ENCODE measurements at places on chromosomes 5 and 9.

GRCh38 chr5:862367-863243 lies 11.8 kb upstream of the ZDHHC11 start:
- no peak for DNase-seq

DNA sequence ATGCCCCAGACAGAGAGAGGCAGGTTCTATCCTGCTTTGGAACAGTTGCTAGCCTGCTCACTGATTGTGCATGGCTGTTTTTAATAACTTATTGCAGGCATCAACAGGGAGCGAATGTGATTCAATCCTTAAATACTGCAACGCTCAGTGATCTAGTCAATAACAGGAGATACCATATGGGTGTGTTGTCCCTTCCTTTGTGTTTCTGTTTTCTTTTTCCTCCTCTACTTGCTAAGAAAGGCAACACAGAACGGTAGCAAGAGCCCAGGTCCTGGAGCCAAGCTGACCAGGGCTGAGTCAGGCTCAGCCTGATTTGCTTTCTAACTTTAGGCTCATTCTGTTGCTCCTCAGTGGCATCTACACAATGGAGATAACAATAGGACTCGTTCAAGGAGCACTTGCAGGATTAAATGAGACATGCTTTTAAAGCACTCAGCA lies 98.6 kb upstream of the EQTN start:
- no peak for DNase-seq

DNA sequence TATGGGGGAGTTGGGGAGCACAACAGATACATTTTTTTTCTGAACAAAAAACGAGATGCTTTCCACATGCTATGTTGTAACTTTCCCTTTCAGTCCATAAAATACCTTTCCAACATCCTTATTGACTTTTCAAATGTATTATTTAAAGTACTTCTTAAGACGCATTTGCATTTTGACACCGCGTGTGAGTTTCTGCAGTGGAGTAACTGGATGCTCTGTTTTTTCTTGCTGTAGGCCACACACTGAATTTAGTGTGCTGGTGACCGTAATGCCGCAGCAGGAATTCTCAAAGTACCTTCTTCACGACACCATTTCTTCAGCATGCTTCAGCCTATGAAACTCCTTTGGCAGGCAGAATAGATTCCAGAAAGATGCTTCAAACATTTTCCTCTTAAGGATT lies 14.3 kb upstream of the EPB41L4B start:
- no peak for DNase-seq

DNA sequence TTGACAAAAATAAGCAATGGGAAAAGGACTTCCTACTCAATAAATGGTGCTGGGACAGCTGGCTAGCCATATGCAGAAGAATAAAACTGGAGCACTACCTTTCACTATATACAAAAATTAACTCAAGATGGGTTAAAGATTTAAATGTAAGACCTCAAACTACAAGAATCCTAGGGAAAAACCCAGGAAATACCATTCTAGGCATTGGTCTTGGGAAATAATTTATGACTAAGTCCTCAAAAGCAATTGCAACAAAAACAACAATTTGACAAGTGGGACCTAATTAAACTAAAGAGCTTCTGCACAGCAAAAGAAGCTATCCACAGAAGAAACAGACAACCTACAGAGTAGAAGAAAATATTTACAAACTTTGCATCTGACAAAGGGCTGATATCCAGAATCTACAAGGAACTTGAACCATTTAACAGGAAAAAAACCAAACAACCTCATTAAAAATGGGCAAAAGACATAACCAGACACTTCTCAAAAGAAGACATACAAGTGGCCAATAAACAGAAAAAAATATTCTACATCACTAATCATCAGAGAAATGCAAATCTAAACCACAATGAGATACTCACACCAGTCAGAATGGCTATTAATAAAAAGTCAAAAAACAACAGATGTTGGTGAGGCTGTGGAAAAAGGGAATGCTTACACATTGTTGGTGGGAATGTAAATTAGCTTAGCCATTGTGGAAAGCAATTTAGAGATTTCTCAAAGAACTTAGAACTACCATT lies 75.2 kb upstream of the CPEB4 start:
- no peak for DNase-seq

GRCh38 chr5:171738501-171738900 lies 47.1 kb upstream of the SMIM23 start:
- no peak for DNase-seq

- DNase-seq = no peak
Observed at GRCh38 chr5:4758550-4758949, 381.6 kb upstream of the ADAMTS16 start.

DNA sequence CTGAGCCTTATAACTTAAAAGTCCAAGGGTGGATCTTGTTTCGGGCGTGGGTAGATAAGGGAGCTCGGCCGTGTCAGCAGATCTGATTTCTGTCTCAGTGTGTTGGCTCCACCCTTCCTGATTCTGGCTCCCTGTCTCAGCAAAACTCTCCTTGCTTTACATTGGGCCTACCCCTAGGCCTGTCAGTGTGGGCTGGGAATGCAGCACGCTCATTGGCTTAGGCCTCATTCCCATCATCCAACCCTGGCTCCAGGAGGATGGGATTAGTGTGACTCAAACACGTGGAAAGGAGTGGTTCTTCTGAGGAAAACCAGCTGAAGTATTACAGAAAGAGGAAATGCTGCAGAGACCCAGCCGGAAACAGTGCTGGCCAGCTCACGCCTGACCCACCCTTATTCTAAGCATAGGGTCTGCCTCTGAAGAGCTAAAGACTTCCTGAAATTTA lies 59.9 kb downstream of the ZFAND5 start:
- DNase-seq = peak; percentile 6

DNA sequence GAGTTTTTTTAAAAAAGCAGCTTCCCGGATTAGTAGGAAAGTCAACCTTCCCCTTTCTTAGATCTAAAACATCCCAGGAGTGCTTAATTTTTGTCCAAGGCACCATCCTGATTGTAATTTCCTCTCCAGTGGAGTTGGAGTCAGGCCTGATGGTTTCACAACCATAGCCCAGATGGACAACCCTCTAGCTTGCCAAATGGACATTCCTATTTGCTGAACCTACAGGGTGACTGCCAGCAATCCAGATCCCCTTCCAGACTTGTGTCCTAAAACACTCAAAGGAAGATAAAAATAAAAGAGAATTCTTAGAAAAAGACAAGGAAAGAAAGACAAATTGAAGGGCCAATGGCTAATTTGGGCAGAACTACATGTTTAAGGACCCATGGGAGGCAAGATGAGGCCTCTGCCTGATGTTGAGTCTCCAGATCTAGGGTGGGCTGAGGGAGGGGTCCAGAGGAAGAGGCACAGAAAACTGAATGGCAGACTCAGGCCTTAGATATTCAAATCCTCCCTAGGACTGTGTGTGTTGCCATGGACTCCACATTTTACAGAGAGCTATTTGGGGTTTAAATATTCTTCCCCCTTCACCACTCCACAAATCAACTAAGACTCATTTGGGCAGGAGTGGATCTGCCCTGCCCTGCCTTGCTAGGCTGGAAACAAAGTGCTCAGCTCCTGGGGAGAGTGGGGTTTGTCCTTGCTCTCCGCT lies 38.5 kb upstream of the SLC44A1 start:
- no peak for DNase-seq

DNA sequence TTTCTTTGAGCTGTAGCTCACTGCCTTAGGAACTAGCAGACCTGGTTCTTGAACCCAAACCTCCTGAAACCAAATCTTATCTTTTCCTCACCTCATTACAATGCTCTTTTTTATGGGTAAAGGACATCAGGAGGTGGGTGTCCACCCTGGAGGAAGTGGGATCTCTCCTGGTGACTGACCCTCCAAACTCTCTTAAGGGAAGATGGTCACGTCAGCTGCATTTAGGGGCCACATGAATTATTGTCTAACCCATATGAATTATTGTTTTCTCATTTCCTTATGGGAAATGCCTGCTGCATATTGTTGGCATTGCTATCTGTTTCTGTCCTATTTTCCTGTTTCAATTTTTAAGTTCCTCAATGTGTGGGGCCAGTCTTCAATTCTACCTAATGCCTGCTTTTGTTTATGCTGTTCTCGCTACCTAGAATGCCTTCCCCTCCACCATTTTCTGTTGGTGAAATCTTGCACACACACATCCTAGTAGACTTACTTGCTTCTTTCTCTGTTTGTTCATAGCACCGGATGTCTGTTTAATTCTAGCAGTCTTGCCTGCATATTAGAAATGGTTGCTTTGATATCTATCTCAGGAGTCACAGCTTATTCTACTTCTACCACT lies 22.0 kb upstream of the SPINK1 start:
- DNase-seq = no peak

GRCh38 chr5:54294097-54294667 lies 16.2 kb downstream of the ARL15 start:
- DNase-seq = no peak

DNA sequence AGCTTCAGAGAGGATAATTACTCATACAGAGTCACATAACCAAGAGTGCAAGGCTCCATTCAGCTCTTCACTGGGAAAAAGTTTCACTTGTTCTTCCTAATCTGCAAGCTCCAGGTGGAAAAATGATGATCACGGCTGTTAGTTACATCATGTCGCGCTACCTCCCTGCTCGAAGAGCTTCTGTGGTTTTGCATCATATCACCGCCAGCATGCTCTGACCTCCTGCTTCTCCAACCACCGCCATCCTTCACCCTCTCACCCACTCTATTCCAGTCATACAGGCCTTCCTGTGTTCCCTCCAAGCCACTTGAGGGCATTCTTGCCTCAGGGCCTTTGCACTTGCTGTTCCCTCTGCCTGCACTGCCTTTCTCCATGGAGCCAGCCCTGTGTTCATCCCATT lies 47.1 kb downstream of the COL27A1 start:
- no peak for DNase-seq

DNA sequence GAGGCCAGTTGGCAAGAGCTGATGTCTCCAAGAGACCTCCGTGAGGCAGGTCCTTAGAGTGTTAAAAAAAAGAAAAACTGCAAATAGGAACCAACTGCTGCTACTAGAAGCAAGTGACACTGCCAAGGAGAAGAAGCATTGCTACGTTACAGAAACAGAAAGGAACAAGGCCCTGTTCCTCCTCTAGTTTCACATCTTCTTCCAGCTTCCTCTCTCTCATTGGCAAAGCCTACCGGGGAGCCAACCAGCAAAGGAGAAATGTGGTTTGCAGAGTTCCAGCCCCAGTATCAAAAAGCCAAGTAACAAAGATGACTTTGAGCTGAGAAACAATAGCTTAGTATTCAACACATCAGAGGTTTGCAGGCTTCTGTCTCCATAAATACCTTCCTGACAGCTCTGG lies 145.9 kb downstream of the PRELID2 start:
- no peak for DNase-seq

DNA sequence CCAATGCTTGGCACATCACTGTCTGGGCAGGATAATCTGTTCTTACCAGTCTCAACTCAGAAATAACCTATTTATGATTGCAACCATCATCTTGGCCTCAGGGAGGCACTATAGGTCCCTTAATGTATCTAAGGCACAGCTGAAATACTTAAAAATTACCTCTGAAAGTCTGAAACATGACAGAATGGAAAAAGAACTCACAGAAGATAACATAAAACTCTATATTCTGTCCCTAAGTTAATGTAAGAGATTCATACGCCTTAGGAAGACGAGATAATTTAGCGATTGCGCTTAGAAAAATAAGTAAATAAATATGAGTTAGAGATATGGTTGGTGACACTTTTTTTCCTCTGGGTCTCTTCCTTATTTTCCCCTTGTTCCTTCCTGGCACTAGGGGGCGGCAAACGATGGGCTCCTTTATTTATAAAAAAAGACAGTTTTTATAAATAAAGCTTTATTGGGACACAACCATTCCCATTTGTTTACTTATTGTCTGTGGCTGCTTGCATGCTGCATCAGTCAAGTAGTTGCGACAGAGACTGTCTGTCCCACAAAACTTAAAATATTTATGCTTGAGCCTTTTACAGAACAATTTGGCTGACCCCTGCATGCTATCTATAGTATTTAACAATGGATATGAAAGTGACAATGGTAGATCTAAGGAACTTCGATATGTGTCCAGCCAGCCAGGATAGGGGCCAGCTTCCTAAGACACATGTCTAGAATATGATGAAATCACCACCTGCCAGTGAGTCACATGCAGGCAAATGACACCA lies 79.6 kb downstream of the PDE4D start:
- no peak for DNase-seq

- DNase-seq = no peak
Observed at GRCh38 chr9:27572061-27572460, 1.2 kb downstream of the C9orf72 start.

Data from bone marrow (tissue), 2 donors.